Right cardiac atrium (tissue), 5 donors: ENCODE measurements at places on chromosomes 5 and 9. TPM values are rescaled to one million over a fixed set of nuclear protein-coding genes. Genes with fewer than 3 reads are reported as not detected.

- no peak for DNase-seq
Measured at GRCh38 chr5:119410448-119411159, 41.7 kb upstream of the HSD17B4 start.

GRCh38 chr5:1209489-1209852 lies 8.1 kb downstream of the SLC6A19 start:
- no peak for DNase-seq

DNA sequence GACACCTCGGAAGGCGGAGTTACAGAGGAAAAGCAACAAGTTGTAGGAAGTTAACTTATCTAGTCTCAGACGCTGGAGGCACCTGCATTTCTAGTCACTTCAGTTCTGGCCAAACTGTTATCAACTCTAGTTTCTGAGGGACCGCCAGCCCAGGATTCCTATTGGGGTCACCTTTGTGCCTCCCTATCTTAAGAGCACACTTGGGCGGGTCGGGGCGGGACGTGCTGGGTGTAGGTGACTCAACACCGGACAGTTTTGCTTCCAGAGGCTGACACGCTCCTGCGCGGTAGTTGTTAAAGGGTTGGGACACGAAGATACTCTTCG lies 679 bp upstream of the KDM4C start:
- no peak for DNase-seq

GRCh38 chr5:134937526-134937925 lies 30.2 kb upstream of the CATSPER3 start:
- DNase-seq: no peak

GRCh38 chr9:95085036-95085770 lies 232.3 kb downstream of the FANCC start:
- DNase-seq: no peak

GRCh38 chr9:32424616-32425015 lies 40.2 kb downstream of the ACO1 start:
- no peak for DNase-seq

- no peak for DNase-seq
Measured at GRCh38 chr5:4225741-4226140, 630.1 kb downstream of the IRX1 start.

GRCh38 chr9:121735793-121736770 lies 84.6 kb downstream of the DAB2IP start:
- DNase-seq: peak; percentile 95

DNA sequence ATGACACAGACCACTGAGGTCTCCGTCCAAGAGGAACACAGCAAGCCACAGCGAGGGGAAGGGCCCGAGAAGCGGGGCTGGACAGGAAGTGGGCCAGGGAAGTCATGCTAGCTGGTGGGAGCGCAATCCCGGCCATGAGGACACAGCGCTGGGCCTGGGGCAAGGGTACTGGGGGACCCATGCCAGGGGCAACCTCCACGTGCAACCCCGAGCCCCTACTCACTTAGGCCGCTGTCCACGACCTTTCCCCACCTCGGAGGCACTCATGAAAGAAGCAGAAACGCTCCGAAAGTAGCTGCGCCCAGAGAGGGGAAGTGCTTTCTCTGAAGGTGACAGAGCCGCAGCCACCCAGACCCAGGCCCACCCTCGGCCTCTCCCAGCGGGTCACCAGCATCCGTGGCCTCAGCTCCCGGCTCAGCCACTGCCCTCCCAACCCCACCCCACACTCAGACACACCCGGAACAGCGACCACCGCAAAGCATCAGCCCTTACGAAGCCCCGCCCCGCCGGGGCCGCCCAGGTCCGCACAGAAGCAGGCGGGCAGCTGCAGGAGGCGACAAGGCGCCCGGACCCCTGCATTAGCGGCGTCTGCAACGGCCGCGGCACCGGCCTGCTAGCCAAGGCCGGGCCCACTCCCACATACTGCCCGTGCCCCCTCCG lies 782 bp downstream of the BICD2 start:
- DNase-seq: peak; percentile 76

DNA sequence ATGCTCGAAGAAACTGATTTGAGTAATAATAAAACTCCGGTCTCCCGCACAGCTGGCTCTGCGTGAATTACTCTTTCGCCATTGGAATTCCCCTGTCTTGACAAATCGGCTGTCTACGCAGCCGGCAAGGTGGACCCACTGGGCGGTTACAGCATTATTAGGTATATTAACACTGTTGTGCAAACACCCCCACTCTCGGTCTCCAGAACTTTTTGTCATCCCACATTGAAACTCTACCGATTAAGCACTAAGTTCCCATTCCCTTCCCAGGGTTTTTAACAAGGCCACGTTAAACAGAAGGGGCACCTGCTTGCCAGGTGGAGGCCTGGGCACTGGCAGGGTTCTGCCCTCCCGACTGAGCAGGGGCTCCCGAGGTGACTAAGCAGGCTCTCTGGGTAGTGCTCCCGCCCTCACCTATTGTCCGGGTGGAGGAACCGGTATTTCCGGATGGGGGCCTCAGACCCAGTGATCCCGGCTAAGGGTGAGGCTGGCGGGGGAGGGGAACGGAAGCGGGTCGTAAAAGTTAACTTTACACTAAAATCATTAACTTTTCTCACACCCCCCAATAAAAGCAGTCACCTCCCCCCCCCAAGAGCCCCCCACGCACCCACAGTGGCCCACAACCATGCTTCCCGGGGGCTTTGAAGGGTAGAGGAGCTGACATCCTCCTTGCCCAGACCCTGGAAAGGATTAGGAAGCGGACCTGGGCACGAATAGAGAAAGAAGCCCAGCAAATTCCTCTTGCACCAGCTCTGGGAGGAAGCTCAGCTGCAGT lies 53.5 kb upstream of the TJP2 start:
- DNase-seq: no peak

- no peak for DNase-seq
Measured at GRCh38 chr5:154642499-154643245, 112.5 kb upstream of the LARP1 start.

DNA sequence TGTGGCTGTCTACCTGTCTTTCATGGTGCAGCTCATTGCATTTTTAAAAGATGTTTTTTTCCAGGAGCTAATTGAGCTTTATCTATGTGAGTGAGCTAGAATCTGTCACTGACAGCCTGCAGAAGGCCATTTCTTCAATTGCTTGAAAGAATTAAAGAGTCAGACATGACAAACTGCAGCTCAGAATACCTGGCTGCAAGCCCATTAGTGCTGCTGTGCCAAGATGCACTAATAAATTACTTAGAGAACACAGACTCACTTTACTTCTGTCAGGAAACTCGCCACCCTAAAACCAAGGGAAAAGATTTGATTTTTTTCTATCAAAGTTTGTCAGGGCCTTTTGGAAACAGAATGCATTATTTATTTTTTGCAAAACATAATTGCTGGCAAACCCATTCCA lies 368.3 kb downstream of the CAAP1 start:
- DNase-seq: no peak

DNA sequence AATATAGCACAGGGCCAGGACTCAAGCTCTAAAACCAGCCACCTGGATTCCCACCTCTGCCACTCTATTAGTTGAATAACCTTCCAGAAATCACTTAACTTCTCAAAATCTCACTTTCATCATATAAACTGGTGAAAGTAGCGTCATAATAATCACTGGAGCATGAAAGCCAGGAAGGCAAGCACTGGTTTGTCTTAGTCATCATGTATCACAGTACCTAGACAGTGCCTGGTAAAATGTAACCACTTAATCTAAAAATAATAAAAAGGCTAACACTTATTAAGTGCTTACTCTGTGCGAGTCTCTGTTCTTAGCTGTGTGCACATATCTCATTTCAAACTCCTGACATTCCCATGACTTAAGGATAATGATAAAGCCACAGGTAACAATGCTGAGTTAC lies 109.4 kb downstream of the ASTN2 start:
- DNase-seq: no peak

DNA sequence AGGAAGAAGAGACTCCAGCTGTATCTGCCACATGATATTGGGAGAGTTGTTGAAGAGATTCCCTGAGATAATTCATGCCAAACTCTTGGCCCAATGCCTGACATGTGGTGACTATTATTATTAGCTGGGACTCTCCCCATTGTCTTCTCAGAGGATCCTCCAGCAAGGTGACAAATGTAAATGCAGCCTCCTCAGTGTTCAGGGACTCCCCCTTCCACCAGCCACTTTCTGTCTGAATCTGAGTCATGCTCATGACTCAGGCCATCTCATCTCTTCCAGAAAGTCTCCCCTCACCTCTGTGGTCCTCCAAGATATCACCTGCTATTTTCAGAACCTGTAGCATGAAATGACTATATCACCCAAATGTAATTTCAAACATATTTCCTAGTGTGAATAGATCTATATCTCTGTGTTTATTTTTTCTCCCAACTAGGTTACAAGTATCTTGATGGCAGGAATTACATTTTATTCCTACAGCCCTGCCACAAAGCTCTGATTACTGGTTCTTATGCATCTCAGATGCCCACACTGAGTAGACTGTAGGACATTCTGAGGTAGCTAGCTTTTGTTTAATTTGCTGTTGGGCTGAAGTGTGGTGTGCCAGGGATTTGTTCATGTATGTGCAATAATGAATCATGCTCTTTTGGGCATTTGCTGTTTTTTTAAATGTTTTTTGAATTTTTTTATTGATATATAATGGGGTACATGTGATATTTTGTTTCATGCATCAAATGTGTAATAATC lies 126.6 kb upstream of the IL12B start:
- DNase-seq: no peak

DNA sequence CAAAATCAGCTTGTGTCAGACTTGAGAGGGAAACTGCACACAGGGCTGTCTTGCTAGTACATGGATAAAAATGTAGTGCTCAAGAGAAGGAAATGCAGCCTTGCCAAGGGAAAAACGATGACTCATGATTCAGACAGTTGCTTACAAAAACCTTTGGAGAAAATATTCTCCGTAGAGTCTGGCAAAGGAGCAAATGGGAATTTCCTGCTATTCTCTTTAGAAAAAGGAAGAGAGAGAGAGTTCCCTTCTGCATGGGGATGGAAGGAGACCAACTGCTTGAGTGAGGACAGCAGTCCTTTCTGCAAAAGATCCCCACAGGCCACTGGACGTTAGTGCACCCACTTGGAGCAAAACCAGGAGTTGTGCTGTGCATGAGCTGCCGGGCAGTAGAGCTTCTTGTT lies 7.6 kb downstream of the IFNB1 start:
- peak; percentile 63 for DNase-seq

- no peak for DNase-seq
Measured at GRCh38 chr9:79501546-79501945, 70.2 kb upstream of the TLE4 start.

- no peak for DNase-seq
Measured at GRCh38 chr9:83355024-83355444, 183.2 kb downstream of the FRMD3 start.

DNA sequence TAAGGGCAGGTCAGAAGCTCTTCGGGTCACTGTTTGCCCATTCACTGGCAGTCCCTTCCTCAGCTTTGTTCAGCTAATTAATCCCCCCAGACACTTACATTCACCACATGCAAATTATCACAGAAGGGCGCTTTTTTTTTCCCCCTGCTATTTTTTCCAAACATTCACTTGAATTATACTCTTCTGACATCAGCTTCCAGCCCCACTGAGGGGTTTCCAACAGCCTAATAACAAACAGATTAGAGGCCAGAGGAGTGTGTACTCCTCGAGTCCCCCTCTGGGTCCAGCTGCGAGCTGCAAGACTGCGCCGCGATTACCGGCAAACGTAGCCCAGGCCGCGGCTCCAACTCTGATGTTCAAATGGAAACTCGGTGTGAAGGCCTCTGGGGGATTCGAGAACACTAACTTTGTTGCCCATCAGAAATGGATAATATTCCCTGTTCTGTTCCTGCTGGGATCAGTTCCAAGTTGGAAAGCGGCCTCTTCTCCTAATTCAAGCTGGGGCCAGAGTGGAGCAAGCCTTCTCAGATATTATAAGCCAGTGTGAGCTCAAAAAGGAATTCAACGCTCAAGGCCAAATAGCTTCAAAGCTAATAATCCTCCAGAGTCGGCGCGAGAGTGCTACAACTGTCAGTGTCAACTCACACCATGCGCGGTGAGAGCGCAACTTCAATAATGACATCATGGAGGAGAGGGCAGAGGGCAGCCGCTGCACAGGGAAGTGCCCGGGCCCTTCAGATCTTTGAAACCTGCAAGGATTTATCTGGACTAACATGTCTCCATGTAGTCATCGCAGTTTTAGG lies 560.8 kb downstream of the BNC2 start:
- DNase-seq: peak; percentile 82

- no peak for DNase-seq
Measured at GRCh38 chr5:138350563-138350890, 2.0 kb upstream of the KDM3B start.

DNA sequence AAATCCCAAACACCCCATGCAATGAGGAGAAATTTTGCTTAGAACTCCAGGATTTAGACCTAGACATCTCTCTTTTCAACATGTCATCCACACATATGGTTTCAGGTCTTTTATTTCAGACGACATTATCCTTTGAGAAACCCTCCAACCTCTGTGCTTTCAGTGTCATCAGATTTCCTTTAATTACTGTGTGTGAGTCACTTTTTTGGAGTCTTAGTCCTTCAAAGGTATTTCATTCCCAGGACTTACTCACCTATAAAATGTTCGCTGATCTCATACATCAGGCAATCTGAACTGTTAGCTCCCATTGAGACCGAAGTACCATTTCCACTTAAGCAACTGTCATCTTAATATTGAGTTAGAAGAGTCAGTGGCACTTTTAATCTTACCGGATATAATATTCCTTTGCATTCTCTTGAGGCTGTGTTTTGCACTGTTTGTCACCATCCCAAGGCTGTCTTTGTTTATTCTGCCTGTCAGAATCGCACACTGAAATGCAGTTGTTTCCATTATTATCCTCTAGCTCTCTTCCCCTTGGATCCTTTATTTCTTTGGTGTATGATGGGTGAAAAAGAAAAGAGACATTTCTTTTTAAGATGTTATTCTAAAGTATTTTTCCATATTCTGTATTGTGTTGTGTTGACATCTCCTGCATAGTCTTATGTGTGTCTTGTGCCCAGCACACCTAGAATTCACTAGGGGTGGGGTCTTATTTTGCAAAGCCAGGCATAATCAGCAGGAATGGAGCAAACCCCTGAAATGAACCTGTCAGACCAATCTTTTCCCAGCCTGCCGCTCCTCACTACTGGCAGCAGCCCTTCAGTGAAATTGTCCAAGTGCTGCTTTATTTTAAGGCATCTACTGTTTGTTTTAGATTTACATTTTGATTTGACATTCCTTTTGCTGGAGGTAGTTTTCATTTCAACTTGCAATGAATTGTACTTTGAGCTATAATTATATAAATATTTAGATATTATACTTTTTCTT lies 155.4 kb downstream of the PAM start:
- no peak for DNase-seq

DNA sequence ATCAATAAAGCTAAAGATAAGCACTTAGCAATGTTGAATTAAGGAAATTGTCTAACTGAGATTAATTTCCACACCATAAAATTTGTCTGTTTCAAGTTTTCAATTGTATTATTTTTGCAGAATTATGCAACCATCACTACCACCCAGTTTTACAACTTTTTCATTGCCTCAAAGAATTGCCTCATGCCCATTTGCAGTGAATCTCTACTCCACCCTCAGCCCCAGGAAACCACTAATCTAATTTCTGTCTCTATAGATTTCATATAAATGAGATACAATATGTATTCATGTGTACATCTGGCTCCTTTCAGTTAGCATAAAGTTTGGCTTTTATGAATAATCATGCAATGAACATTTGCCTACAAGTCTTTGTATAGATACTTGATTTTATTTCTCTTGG lies 72.9 kb downstream of the PTCD2 start:
- no peak for DNase-seq

GRCh38 chr9:23551311-23551721 lies 274.7 kb downstream of the ELAVL2 start:
- DNase-seq: no peak

PCDHGA1 gene
- 1.9 TPM for total RNA-seq

RAB14 gene
- 47.4 TPM for total RNA-seq

SETX gene
- 31.9 TPM for total RNA-seq
